ENCODE measurements at places on chromosomes 4 and X.

DNA sequence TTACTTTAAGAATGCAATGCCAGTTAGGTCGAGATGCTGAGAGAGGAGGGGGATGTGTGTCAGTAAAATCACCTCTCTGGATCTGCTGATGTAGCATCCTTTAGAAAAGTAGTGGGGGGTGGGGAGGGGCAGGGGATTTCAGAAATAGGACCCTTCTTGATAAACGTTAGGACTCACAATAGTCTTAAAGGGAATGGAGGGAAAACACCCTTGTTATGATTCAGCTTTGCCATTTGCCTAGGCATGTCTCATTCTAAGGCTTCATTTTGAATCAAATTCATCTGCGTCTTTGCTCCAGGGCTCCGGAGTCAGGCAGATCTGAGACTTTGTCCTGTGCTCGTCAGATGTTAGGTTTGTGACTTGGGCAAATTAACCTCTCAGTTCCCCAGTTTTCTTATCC, 879 bp downstream of the SH2D1A start:
- DNase-seq: peak; percentile 14

- no peak for DNase-seq
Measured at GRCh38 chr4:73068491-73069337, 802 bp downstream of the COX18 start.

DNA sequence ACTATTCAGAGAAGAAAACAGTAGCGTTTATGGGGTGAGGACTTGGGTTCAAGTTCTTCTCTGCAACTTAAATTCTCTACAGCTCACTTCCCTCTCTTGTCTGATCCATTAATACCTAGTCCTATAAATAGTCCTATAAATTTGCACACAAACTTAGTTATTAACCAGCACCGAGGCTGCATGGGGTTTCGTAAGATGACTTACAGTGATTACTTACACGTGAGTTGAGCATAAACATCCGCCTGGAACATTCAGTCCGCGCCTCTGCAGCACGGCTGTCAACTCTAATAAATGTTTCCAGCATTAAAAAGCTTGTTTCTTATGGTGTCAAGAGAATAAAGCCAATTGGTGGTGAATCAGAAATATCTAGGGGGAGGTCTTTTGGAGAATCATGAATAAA, 103.0 kb upstream of the ENPP6 start:
- DNase-seq: no peak

GRCh38 chrX:16479206-16479869, 170.6 kb upstream of the S100G start:
- DNase-seq: no peak
